ENCODE measurements at places on chromosomes 4 and X.

DNA sequence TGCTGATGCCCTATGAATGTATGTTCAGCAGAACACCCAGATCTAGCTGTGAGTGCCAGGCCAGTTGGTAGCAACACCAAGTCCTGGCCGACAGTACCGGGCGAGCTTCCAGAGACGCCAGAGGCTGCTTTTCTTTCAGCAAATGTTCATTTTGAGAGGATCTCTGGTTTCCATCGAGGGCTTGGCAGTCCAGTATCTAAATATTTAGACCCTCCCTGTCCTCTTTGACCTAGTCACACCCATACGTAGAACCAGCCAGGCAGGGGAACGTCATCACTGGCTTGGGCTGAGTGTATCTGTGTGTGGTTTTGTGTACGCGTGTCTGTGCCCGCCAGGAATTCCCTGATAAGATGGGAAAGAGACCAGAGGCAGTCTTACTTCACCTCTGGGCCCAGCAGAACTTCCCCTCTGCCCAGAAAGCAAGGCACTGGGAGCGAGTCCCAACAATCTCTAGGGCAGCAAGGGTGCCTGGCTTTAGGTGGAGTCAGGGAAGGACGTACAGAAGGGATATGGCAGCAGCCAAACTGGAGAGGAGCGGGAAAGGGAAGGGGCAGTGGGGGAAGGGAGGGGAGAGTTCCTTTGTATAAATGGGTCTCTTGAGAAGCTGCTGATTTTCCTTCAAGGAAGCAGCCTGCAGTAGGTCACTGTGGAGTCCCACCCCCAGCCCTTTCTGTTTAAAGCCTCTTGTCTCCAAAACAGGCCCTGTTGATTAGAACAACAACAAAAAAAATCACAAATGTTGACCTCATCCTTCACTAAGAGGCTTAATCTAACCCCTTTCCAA, 15.0 kb upstream of the ELF4 start:
- H3K27ac ChIP-seq = no peak overlapping the region
- no peaks in the 10 kb centered on the region for H3K27me3 ChIP-seq
- H3K4me1 ChIP-seq = no peaks in the 10 kb centered on the region
- no peak overlapping the region for H3K4me3 ChIP-seq

GRCh38 chr4:134888156-134888555, 686.6 kb upstream of the PABPC4L start:
- H3K36me3 ChIP-seq = no peaks in the 10 kb centered on the region
- no peaks in the 10 kb centered on the region for H3K4me1 ChIP-seq
- no peak overlapping the region for H3K27ac ChIP-seq
- DNase-seq = no peak

DNA sequence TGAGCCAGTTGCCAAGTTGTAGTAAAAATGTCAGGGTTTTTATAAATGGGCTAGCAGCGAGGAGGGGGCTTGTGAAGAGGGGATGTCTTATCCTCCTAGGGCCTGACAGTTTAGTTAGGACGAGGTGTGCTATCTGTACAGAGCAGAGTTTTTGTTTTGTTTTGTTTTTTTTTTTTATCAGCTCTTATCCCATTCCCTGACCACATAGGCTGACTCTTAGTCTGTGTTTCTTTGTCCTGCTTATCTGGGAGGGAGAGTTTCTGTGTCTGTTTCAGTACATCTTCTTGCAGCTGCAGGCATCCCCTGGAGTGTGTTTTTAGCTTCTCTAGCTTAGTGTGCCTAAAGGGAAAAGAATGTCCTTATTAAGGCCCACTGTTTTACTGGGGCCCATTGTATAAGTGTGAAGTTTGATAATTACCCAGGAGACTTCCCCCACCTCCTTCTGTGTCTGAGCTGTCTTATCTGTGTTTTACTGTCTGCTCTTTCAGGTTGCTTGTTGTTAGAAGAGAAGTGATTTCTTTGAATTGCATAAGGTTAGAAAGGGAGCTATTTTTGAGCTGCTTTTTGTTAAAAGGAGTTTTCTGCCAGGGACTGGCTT, 32.0 kb downstream of the PAGE2 start:
- no peaks in the 10 kb centered on the region for H3K27me3 ChIP-seq
- no peak overlapping the region for H3K27ac ChIP-seq
- peaks cover 26% of the 10 kb centered on the region for H3K4me1 ChIP-seq
- H3K4me3 ChIP-seq = no peak overlapping the region
- H3K36me3 ChIP-seq = no peaks in the 10 kb centered on the region
- DNase-seq = no peak

- no peak for DNase-seq
- H3K4me3 ChIP-seq = no peak overlapping the region
- H3K27me3 ChIP-seq = no peaks in the 10 kb centered on the region
- H3K27ac ChIP-seq = no peak overlapping the region
- H3K4me1 ChIP-seq = peaks cover 9% of the 10 kb centered on the region
These were observed 38.0 kb downstream of the CCNG2 start for GRCh38 chr4:77194989-77195388.
